ENCODE measurements at places on chromosomes 16 and 17.

GRCh38 chr16:59113004-59113670, 379.0 kb upstream of the GOT2 start:
- no peak for DNase-seq

DNA sequence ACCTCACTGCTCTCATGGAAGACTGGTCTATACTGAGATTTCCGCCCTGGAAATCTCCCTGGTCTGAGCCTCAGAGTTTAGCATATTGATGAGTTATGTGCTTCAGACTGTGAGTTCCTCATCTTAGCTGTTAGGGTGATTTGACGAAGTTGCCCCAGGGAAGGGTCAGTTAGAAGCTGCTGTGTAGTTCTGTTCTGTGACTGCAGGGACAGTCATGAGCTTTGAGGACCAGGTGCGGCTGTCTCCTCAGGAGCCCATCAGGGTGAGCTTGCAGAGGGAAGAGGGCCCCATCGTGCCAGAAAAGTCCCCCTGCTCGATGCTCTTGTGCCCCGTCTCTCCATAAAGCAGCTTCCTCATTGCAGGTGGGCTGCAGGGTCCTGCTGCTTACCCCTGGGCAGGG, 28.3 kb upstream of the IL17C start:
- no peak for DNase-seq

DNA sequence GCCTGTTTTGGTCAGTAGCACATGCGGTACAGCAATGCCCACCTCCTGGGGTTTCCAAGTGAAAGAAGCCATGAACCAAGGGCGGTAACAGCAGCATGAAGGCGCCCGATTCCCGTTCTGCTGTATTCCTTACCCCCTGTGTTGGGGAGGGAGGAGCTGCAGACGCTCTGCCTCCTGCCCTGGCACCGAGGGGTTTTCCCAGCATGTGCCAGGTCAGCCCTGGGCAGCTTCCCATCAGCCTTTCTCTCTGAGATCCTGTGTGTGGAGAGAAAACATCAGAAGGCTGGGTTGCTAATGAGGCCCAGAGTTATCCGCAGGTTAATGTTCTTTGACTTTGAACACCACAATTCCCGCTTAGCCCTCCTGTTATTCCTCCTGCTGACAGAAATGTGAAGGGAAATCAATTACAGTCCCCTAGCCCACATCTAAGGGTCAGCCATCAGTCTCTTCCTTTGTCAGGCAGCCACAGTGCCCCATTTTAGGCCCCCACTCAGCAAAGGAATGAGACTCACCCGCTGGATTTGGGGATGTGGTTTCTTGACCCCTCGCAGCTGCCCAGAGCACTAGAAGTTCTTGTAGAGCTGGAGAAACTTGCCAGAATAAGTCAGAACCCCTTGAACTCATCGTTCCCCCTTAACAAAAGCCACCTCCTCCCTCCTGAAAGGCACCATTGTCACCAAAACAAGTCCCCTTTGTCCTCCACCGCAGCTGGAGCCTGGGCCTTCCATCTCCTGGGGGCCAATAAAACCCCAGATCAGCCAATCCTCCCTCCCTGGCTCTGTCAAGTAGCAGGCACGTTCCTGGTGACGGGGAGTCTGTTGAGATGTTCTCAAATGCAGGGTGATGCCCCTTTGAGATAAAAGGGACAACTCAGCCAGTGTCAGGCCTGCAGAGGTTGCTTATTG, 168.5 kb downstream of the KATNIP start:
- DNase-seq, result no peak

DNA sequence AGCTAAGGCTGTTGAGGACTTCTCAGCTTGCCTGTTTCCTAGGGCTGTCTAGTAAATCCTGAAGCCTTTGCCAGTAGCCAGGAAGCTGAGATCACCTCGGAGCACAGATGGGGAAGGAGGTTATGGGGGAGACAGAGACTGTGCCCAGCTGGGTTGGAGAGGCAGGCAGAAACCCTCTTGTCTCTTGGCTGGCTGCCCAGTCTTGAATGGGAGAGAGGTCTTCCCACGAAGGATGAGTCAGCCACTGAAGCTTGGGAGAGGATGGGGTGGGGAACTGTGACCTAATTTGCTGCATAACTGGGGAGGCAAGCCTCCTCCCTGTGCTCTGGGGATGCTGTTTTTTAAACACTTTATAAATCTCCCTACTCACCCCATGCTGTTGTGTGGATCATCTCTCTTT, 69.8 kb downstream of the SHISA9 start:
- DNase-seq, result no peak

- no peak for DNase-seq
Observed at GRCh38 chr17:75822119-75822799, 21.9 kb downstream of the UNC13D start.

DNA sequence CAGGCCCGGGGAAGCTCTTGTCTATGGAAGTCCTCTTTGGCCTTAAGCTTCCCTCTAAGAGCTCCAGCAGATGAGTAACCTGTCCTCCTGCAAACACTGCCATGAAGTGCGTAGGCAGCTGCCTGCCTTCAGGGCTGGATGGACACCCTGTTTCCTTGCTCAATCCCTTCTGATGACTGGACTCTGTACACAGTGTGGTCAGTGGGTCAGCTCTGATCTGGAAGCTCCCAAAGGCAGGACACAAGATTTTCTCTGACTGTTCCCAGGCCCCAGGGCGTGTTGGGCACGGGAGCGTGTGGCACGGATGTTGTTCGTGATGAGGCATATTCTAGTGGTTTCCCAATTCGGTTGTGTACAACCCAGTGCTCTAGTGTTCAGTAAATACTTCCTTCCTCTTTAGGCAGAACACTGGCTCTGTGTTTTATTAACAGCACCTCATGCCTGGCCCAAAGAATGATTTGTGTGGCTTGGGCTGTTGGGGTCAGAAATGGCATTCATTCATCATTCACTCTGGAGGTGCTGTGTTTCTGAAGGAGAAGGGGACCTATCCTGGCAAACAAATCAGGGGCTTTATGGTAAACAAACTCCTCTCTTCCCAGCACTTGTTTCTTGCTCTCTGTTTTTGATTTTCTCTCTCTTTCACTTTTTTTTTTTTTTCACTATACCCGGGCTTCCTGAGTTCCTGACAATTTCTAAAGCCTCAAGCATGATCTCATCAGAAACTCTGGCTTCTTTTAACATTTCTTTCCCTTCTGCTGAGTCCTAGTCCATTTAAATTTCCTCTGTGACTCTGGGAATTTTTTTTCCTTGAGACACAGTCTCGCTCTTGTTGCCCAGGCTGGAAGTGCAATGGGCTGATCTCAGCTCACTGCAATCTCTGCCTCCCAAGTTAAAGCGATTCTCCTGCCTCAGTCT, 12.0 kb upstream of the RNF157 start:
- DNase-seq, result no peak

DNA sequence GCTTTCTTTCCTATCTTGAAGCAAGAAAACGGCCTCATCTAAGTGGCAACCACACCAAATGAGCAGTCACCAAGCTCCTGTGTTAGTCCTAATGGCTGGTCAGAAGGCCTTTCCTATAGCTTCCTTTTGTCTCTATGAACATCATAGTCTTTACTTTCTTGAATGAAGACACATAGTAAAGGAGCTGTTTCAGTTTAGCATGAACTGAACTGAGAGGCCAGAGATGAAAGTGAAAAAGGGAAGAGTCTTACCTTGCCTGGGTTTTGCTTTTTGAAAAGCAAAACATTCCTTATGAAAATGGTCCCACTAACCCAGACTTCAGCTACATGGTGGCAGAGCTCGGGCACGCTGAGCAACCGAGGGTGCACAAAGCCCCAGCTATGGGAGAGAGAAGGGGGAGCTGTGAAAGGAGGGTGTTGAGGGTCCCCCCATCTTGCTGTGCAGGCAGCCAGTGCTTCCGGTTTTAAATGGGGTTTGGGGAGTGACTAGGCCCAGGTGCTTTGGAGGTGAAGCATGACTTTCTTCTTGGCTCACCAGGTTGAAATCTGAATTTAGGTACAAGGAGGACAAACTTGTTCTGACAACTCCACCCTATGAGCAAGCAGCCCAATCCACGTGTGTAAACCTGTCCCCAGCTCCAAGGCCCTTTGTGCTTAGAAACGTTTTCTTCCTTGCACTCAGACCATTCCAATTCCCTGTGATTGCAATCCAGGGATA, 9.1 kb upstream of the PSMC3IP start:
- DNase-seq, result no peak

GRCh38 chr17:1331708-1332107, 52.2 kb downstream of the TRARG1 start:
- DNase-seq, result no peak

- DNase-seq, result no peak
Observed at GRCh38 chr17:7834542-7834956, 532 bp downstream of the KDM6B start.

GRCh38 chr17:48722915-48723422, at the start of gene PRAC2:
Gene PRAC2, plus strand, starts transcription at chr17:48723185. Its CDS starts 1,226 bp downstream, at chr17:48724411.
- DNase-seq, result no peak

DNA sequence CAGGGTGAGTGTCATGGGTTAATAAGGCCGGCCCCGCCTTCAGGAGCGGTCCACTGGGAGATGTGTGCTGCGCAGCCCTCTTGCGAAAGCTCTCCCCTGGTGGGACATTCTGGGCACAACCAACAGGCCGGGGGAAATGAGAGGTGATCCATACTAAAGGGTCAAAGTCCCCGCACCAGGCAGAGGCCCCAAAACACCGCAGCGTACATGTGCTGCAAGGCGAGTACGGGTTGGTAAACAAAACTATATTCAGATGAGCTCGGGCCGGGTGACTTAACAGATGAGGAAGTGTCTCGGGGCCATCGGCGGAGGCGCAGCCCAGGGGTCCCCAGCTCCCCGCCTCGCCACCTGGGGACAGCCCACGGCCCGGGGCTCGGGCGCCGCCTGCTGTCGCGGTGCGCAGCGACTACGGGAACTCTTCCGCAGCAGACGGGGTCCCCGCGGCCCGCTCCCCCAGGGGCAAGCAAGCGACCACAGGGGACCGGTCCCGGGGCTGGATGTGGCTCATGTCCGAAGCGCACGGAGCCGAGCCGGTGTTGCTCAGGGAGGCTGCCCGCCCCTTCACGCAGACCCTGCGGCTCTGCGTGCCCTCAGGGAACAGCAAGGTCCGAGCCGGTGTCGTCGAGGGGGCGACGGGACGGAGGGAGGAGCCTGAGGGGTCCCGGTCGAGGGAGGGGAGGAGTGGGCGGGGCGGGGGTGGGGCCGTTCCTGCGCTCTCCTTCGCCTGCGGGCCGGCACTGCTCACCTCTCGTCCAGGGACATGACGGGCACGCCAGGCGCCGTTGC, at the start of gene RAB37:
Gene RAB37 (plus strand): TSS at position 744 of the 786 bp plus-strand sequence. CDS start 17 bp downstream, at position 761.
- DNase-seq, result no peak

DNA sequence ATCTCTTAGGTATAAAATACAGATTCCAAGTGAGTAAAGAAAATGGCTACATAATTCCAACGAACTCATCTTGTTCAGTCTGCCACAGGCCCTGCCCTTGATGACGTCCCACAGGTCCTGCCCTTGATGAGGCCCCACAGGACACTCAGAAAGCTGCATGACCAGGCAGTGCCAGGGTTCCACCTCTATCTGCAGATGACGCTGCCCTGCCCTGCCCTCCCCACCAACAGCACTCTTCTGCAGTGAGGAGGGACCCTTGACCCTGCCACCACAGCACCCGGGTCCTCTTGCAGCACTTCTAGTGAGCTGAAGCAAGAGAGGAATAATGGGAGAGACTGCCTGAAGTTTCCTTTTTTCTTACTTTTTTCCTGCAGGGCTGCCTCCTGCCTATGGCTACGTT, 118.4 kb downstream of the VPS53 start:
- DNase-seq, result no peak

DNA sequence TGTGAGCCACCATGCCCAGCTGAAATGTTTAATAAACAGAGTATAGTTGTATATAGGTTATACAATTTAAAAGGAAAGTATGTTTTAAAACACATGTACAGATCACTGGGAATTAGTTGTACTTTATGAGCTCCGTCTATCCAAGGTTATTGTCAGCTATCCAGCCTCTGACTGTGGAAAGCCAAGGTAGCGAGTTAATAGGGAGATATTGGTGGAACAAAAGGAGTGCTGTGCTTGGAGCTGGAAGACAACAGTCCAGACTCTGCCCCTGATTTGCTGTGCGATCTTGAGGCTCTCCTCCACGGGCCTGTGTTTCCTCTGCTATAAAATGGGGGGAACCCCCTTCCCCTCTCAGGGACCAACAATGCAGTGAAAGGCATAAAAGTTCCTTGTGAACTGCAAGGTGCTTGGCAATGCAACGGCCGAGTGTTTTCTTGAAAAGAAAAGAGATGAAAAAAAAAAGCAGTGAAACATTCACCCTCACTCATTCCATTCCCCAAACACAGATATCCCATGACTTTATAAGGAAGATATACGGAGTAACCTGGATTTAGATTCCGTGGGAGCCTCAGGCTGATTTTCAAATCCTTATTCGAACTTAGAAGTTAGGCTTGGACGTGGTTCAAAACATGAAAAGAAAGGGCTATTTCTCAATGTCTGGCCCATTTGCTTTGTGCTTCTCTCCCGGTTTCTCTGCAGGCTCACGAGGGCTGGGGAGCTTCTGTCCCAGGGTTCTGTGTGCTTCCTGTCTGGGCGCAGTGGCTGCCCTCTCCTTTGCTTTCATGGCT, 34.1 kb downstream of the CUEDC1 start:
- no peak for DNase-seq

DNA sequence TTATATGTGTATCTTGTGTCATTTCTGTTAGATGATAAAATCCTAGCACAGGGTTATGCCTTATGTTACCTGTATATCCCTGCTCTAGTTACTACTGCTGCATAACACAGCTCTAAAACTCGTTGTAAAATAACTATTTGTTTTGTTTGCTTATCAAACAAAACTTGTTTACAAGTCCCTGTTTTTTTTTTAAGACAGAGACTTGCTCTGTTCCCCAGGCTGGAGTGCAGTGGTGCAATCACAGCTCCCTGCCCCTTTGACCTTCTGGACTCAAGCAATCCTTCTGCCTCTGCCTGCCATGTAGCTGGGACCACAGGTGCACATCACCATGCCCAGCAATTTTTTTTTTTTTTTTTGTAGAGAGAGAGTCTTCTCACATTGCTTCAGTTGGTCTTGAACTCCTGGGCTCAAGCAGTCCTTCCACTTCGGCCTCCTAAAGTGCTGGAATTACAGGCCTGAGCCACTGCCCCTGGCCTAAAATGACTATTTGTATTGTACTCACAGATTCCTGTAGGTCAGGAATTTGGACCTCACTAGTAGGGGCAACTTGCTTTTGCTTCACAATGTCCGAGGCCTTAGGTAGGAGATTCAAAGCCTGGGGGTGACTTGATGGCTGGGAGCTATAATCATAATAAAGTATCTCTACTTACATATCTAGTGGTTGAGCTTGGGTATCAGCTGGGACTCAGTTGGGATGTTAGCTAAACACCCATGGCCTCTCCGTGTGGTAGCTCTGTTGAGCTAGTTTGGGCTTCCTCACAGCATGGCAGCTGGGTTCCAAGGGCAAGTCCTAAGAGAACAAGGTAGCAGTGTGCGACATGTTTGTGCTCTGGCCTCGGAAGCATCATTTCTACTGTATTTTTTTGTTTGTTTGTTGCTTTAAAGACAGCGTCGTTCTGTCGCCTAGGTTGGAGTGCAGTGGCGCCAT, 12.6 kb downstream of the DUSP14 start:
- DNase-seq, result no peak
